ENCODE measurements at places on chromosomes 7 and 10.

- DNase-seq = no peak
These were observed 327.3 kb upstream of the PODXL start for GRCh38 chr7:131883769-131884168.

DNA sequence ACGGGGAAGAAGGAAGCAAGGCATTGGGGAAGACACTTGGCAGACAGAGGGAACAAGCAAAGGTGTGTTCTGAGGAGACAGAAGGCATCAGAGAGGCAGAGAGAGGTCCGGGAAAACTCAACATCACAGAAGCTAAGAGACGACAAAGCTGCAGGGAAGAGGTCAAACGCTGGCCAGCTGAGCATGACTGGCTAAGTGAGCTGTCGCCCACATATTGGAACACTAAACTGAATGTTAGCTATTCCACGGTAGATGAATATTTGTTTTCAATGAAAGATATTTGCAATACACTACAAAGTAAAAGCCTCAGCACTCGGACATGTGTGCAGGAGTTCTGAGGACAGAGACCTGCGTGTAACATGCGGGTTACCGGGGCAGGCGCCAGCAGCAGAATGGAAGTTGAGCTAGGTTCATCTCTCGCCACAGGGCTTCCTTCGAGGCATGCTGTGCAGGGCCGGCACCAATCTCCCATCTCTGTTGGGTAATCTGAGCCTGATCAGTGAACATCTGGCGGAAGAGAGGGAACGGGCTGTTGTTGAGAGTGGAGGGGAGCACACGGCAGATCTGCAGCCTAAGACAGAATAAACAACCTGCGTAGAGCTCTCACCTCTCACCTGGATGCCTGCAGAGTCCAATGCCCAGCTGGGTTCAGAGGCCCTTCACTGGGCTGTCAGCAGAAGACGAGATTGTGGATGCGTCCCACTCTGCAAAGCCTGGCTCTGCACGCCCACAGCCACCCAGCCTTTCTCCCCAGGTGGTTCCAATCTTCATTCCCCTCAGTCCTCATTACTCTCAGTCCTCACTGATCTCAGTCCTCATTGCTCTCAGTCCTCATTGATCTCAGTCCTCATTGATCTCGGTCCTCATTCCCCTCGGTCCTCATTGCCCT lies 35.9 kb downstream of the INSIG1 start:
- DNase-seq = no peak

DNA sequence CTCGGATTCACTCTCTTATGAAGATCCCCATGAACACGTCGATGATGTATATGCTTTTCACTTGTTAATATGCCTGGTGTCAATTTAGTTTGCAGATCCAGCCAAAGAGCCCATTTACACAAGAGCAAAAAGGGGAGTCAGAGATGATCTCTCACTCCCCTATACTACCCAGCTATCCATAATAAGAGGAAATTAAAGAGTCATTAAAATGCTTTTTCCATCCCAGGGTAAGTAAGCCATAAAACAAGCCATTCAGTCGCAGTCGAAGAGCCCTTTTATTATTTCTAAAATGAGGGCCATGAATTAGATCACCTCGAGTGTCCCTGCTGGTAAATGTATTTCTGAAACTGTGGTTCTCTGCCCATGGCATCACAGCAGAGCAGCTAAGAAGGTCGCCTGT lies 41.2 kb downstream of the CHCHD3 start:
- DNase-seq = no peak

DNA sequence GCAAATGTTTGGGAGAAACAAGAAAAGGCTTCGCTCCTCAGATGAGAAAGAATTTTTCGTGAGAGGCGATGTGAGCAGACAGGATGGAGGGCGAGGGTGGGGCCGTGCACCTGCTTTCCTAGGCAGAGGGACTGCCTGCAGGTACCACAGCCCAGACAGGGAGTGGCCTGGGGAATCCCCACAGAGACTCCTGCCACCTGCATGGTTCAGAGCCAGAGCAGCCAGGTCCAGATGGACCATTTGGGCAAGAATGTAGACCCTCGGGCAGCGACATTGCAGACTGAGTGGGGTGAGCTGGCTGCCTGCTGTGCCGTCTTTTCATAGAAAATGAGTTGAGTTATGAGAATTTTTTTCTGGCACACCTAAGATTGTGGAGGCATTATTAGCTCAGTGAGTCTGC lies 216.8 kb downstream of the SNX10 start:
- peak; percentile 25 for DNase-seq

DNA sequence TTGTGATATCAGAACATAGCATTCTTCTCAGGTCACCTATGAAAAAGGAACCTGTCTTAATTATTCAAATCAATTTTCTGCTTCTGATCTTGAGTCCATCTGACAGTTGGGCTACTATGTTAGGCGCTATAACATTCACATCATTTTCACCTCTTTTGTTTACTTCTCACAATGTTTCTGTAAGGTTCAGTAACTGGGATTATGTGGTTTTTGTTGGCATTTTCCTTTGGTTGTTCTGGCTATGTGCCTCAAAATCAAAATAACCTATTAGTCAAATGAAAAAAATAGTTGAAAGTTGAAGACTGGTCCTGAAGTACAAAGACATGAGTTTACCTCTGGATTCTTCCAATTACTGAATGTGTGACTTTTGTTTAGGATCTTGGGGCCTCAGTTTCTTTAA lies 221.3 kb upstream of the SMIM30 start:
- no peak for DNase-seq

- no peak for DNase-seq
These were observed 136.4 kb downstream of the TMEM26 start for GRCh38 chr10:61316676-61317265.

GRCh38 chr7:87589631-87590030 lies 11.1 kb downstream of the ABCB1 start:
- DNase-seq = no peak

DNA sequence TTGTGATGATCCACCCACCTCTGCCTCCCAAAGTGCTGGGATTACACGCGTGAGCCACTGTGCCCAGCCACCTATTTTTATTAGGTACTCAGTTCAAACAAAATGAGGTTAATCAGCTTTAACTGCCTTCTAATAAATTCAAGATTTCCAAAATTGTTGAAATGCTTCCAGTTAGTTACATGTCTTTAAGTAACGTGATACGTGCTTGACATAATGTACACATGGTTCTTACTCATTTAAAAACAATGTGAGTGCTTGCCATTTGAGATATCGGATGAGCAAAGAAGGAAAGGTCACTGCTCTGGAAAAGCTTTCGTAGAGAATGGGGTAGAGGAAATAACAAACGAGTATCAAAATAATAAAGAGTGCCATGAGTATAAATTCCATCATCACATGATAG lies 83.6 kb downstream of the KMT2E start:
- DNase-seq = no peak

DNA sequence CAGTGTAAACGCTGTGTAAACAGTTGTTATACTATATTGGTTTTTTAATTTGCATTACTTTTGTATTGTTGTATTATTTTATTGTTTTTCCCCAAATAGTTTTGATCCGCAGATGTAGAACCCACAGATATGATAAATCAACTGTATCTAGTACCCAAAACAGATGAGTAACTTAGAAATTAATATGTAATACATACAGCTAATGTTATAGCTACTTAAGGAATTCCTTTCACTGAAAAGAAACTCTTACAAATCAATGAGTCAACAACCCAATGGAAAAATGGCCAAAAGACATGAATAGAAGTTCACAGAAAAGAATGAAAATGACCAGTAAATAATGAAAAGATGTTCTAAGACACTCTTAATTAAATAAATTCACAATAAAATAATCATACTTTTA lies 32.3 kb upstream of the ARL4A start:
- no peak for DNase-seq

DNA sequence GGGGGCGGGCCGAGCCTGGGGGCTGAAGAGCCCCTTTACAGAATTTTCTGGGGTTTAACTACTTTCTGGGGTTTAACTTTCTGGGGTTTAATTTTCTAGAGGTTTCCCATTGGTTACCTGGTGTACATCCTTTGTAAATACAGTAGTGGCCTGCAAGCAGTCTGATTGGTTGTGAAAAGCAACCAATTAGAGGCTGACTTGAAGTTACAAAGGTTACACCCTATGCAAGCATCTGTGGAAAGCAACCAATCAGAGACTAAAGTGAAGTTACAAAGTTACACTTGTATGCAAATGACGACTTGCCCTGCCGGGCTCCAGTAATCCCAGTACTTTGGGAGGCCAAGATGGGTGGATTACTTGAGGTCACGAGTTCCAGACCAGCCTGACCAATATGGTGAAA lies 27.4 kb downstream of the GTF2I start:
- no peak for DNase-seq

All from GM23338 (cell line).